ENCODE measurements at places on chromosomes 12 and 14.

DNA sequence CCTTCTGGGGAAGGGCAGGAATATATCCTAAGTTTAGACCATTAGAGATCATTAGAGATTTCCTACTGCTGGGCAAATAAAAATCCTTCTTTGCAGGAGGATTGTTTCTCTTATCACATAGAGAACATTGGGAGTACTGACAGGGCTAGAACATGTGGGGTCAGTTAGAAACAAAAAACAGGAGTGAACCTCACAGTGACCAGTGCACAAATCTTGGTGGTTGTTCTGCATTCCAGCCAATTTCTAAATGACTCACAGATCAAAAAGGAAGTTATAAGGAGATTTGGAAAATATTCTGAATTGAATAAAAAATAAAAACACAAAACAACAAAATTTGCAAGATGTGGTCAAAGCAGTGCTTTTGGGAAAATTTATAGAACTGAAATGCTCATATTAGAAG lies 118.8 kb downstream of the LLPH start:
- DNase-seq: no peak

DNA sequence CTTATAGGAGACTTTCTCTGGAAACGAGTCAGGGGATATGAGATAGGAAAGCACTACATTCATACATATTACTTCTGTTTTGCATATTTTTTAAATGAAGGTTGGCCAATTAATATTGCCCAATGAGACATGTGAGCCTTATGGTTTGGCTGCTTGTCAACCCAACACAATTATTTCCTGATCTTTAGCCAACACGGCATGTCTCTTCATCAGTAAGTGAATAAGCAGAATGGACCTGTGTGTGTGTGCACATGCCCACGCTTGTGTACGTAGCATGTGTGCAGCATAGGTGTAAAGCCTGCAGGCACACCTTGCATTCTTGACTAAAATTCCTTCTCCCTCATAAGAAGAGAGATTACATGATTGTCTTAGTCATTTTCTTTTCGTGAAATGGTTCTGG lies 88.3 kb downstream of the STON2 start:
- no peak for DNase-seq

DNA sequence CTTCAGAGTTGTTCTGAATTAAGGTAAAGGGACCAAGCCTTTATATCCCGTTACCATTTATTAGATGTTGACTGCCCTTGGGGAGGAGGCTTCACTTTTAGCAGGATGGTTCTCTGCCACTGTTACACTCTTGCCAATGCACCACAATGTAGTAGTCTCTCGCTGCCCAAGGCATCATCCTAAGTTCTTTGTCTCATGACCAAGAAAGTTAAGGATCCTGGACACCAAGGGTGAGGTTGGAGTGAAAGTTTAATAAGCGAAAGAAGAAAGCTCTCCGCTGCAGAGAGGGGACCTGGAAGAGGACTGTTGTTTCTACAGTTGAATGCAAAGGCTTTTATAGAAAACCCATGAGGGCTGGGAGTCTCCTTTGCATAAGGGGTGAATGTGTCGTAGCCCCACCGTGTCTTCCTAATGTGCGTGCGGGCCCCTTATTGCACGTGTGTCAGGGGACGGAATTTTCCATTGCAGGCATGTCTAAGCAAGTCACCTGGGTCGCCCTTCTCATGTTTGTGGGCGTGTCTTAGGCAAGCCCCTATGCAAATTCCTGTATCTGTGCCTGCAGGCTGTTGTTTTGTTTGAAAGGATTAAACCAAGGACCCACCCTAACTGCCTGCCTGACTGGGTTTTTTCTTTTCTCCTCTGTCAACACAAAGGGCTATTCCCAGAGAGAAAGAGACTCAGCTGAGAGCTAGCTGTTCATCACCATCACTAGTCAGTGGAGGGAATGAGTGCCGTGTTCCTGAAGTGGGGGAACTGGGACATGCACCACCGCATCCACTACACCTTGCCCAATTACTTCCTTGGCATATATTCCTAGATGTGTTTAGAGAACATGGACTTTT lies 17.6 kb upstream of the RNASE1 start:
- no peak for DNase-seq

DNA sequence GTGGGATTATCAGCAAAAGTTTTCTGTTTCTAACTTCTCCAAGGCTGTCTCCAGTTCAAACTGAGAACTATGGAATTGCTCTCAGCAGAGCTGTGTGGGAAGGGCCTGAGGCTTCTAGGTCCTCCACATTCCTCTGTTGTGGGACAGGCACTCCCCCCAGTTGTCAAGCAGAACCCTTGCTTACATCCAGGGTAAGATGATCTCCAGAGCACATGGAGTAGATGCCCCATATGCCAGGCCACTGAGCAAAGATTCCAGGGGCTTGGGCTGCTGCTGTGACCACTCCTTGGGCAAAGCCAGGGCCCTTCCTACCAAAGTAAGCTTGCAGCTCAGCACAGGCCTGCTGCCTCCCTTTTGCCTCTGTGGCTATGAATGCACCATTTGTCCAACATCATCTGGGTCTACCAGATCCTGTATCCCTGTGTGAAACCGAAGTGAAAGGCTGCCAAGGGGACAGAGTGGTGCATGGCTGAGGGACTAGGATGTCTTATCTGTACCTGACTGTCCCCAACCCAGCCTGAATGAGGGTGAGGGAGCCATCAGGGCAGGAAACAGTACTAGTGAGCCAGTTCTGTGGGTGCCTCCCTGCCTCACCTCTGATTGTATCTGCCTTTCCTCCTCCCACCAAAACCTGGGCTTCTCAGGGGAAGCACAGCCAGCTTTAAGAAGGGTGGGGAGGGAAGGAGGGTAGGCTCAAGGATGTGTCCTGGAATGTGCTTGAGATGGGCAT lies 13.1 kb upstream of the ESPL1 start:
- no peak for DNase-seq

GRCh38 chr12:3607039-3607720 lies 116.2 kb downstream of the PRMT8 start:
- DNase-seq: no peak

DNA sequence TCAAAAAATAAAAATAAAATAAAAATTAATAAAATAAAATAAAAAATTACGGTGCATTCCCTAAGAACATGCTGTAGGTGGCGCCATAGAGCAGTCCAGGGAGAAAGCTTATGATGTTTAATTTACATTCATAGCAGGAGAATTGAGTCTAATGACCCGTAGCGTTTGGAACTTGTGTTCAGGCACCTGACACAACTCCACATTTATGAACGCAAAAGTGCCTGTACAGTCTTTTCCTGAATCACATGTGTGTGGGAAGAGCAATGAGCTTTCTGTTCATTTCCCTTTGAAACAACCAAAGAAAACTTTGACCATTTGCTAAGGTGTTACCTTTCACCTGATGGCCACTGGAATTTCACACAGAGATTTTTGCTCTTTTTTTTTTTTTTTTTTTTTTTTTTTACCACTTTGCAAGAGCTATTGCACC lies 60.6 kb upstream of the KCNA1 start:
- DNase-seq: no peak

DNA sequence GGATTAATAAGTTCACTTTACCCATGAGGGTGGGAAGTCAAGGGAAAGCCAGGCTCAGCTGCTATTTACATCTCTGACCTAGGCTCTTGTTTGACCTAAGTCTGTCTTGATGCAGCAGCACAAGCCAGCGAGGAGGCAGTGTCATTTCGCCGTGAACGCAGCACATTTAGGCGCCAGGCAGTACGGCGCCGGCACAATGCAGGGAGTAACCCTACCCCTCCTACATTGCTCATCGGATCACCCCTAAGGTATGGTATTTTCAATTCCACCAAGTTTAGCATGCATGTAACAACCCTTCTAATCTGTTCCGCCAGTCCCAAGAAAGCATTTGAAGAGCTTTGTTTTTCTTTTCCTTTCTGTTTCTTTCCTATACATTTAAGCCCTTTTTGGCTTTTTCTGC lies 81.2 kb downstream of the PCNX1 start:
- DNase-seq: no peak

DNA sequence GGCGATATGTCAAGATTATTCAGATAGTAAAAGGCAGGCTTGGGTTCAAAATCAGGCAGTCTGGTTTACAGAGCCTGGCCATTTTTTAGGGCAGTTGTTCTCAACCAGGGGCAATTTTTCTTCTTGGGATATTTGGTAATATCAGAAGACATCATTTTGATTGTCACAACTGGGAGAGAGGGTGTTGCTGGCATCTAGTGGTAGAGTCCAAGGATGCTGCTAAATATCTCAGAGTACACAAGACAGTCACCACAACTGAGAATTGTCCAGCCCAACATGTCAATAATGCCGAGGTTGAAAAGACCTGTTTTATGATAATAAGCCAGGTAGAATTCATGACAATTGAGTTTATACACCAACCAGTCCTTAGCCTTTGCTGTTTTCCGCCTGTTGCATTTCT lies 733.9 kb downstream of the NRXN3 start:
- DNase-seq: no peak

- no peak for DNase-seq
Observed at GRCh38 chr12:2567711-2568110, 227.1 kb upstream of the FKBP4 start.

- DNase-seq: no peak
Observed at GRCh38 chr12:10389904-10390303, at the start of gene KLRK1. Gene KLRK1, minus strand, starts transcription at chr12:10390041. Its CDS starts 1,231 bp downstream, at chr12:10388810.

- no peak for DNase-seq
Observed at GRCh38 chr12:5537771-5538170, 105.9 kb downstream of the NTF3 start.

GRCh38 chr14:88611878-88612277 lies 49.0 kb downstream of the ZC3H14 start:
- no peak for DNase-seq

DNA sequence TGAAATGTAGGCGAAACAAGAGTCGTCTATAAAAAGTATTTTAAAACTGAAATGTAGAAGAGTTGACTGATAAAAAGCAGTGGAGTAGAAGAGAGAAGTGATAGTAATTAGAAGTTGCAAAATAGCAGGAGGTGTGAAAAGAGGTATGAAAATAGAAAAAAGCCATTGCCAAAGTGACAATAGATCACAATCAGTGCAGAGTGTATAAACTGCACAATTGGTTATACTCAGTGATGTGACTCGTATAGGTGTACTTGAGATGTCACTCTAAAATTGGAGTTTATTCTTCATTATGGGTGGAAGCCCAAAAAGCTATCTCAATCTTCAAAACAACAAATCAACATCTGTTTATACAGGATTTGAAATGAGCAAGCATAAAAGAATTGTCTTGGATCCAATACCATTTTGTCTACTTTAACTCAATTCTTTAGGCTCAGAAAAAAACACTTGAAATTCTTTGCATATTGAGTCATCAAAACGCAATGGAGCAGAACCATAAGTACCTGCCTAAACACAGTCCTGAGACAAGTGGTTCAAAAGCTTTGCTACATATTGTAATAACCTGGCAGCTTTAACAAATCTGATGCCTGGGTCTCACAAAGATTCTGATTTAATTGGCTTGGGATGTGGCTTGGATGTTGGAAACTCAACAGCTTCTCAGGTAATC lies 8.8 kb downstream of the IKBIP start:
- DNase-seq: no peak

DNA sequence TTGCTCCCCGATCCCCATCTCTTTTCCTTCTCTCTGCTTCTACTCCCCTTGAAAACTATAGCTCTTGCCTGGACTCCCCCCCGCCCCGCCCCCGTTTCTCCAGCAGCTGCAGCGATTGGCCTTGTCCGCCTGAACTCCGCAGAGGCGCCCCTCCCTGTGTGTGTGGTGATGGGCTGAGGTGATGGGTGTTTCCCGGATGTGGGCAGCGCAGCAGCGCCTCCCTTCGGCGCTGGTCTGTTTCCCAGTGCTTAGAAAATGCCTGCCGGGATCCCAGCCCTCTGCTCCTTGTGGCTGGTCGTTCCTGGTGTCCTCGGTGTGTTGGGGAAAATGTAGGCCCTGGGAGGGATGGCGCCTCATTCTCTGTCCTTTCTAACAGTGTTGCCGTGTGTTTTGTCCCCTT lies 43.3 kb downstream of the GALNT8 start:
- no peak for DNase-seq

DNA sequence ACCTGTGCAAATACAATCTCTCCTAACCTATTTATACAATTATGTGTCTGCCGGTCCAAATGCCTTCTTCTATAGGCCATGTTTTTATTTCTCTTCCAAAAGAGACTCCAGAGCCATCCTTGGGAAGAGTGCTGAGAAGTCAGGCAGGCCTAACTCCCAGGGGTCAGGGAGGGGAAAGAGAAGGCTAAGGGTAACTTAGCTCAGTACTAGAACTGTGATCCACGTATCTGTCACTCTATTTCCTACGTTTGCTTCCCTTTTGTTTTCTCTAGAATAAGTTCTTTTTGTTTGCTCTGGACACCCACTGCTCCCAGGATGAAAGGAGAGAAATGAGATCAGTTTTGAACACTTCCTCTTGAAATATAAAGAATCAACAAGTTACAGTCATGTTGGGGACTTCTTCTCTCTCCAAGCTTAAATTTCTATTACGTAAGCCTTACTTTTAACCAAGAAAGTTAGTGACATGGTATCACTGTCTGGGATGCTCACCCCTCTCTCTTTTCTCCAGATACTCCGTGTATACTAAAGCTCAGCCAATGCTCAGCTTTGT lies 79.2 kb downstream of the DAD1 start:
- DNase-seq: no peak

GRCh38 chr14:90676912-90677311 lies 139.3 kb downstream of the TTC7B start:
- no peak for DNase-seq

- DNase-seq: no peak
Observed at GRCh38 chr14:74462993-74463392, 30.1 kb downstream of the NPC2 start.

- DNase-seq: no peak
Observed at GRCh38 chr14:96039633-96040311, 610 bp downstream of the C14orf132 start.

DNA sequence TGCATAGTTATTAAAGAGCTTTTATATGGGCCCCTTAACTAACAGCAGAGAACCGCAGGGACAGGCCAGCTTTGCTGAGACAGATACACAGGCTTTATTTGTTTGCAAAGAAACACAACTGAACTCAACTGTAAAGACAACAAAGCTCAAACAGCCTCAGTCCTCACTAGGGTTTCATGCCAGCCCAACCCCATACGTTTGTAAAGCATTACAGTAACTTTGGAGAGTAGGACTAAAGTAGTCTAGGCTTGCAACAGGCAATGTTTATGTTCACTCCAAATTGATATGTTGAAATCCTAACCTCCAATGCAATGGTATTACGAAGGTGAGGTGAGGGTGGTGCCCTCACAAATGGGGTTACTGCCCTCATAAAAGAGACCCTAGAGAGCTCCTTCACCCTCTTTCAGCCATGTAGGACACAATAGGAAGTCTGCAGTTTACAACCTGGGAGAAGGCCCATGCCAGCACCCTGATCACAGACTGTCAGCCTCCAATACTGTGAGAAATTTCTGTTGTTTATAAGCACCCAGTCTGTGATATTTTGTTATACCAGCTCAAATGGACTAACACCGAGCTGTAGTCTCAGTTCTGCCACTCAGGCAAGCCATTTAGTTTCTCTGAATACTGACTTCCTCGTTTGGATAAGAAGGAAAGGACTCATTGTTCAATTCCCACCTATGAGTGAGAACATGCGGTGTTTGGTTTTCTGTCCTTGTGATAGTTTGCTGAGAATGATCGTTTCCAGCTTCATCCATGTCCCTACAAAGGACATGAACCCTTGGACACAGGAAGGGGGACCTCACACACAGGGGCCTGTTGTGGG lies 35.2 kb downstream of the PPM1H start:
- no peak for DNase-seq

GRCh38 chr14:58133739-58134138 lies 18.3 kb downstream of the ARMH4 start:
- DNase-seq: no peak

GRCh38 chr12:94678849-94679248 lies 28.5 kb upstream of the TMCC3 start:
- no peak for DNase-seq

Data from T-cell (primary cell).